Activated naive CD4-positive, alpha-beta T cell treated with anti-CD3 and anti-CD28 coated beads, Interleukin-2, amount 50 U/mL, for 16 hours (primary cell): ENCODE measurements at places on chromosomes 4 and X.

DNA sequence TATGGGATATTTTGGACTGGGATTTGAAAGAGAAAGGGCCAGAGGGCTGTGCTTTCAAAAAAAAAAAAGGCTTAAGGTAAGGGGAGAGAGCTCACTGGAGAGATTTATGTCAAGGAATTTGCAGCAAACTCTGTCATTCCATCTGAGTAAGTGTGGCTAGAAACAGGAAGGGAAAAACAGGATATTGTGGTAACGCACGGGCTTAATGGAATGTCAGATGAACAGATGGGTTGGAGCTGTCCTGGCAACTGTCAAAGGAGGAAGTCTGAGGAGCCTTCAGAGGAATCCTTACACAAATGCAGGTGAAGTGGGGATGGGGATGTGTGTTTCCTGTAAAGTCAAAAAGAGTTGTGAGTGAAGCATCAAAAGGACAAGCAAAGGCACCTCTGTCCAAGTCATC is 15.1 kb upstream of the NKX3-2 start:
- DNase-seq: no peak

DNA sequence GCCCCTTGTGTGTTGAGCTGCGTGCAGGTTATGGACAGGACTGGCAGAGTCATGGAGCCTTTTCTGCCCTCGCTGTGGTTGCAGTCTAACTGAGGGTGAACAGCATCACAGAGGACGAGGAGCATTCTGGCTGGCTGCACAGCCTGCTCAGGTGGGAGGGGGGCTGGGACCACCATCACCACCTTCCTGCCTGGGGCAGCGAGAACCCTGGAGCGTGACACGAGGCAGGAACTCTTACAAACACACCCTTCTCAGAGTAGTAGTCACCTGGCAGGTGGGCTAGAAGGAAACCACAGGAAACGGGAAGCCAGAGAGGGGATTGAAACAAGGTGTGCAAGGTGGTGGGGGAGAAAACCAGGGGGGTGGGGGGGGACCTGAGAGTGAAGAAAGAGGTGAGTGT is 25.6 kb downstream of the TKTL1 start:
- DNase-seq: no peak

DNA sequence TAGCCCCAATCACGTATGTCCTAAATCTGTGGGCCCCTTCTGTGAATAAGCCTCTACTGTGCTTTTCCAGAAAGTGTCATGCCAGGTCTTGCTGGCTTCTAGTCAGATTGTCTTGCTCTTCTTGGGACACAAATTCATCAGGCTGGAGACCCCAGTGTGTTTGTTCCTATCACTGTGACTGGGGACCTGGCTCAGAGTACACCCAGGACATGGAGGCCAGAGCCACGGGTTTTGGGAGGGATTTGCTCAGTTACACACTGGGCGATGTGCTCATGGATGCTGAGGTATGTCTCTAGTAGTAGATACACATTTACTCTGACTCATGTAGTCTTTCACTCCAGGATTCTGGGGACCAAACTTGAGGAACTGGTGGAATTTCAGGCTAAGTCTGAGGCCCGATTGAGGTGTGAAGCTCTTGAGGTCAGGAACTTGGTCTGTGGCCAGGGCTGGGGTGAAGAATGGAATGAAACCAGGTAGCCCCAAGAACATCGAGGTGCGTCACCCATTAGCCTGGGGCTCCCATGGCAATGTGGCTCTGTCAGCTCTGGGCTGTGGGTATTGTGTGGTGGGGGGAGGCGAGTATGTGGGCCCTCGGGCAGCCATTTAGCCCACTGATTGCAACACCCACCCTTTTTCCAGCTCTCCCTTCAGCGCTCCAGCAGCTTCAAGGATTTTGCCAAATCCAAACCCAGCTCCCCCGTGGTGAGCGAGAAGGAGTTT is 7.7 kb downstream of the SASH3 start:
- no peak for DNase-seq

DNA sequence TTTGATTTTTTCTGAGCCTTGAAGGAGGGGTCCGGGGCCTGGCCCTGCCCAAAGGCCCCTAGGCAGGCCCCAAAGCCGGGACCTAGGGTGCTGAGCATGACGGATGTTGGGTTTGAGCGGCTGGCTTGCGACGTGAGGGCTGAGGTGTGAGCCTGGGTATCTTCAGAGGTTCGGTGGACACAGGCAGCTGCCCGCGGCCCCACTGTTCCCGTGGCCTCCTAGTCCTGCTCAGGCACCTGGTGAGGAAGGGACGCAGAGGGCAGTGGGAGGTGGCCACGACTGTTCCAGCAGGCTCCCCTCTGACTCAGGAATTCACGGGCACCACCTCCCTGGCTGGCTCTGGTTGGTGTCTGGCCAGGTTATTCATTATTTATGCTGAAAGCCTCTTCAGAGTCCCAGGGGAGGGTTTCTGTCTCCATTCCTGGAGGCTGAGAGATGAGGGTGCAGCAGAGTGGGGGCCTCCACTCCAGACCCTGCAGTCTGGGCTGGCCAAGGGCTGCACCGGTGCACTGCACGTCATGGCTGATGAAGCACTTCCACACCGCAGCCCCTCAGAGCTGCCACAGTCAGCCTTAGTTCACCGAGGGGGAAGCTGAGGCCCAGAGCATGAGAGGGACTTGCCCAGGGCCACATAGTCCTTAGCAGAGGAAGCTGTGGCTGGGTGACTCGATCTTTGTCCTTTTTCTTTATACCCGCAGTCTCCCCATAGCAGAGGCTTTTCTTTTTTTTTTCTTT is 2.2 kb downstream of the MSANTD1 start:
- DNase-seq: peak; percentile 7

DNA sequence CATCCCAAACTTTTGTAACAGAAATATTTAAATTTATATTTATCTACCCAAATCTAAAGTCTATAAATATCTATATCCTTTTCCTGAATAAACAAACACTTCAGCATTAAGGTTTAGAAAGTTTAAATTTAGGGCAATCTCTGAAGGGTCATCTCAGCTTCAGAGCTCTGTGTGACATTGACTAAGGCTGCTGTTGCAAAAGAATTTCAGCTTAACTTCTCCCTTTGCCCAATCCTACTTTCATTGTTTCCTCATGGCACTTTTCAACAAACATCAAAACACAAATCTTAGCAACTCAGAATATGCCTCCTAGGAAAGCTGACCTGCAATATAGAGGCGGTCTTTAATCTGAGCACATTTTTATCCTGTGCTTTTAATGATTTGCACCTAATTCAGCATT is 79.7 kb upstream of the BANK1 start:
- no peak for DNase-seq

GRCh38 chrX:97844943-97845342 is 961.2 kb downstream of the RPA4 start:
- no peak for DNase-seq

GRCh38 chr4:174147863-174148262 is 135.6 kb downstream of the FBXO8 start:
- no peak for DNase-seq

GRCh38 chr4:692771-693554 is 4.0 kb upstream of the SLC49A3 start:
- no peak for DNase-seq

DNA sequence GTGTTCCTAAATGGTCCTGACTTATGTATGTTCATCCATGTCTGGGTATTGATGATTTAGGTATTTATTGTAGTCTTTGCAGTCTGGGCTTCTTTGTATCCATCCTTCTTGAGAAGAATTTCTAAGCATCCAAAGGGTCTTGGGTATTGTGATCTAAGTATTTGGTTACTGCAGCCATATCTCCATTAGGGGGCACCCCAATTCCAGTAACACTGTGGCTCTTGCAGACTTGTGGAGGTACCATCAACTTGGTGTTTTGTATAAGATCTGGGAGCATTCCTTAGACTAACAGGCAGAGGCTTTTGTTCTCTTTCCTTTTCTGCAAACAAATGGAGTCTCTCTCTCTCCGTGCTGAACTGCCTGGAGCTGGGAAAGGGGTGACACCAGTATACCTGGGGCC is 113.7 kb upstream of the NEXMIF start:
- DNase-seq: peak; percentile 10

- DNase-seq: no peak
Observed at GRCh38 chr4:13298655-13299054, 185.5 kb downstream of the RAB28 start.

DNA sequence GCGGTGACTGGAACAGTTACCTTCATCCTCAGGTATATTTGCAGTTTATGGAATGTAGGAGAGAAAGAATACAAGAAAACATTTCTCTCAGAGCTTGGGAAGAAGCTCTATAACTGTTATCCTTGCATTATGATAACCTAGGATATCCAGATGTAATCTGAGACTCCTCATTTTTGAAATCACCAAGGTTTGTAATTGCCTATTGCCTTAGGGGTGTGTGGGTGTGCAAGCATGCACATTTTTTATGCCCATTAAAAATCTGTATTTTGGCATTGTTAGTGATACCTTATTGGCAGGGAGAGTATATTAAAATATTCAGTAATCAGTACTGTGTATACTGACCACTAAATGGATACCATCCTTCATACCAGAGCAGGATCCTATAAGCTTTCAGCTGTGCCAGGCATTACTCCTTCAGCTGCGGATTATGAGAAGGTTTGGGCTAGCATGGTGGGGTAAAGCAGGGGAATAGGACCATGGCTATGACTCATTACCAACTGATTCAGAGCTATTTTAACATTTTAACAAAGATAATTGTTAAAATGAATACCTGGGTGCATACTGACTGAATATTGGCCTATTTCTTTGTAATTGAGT is 8.3 kb downstream of the SEC24B start:
- DNase-seq: no peak

- DNase-seq: no peak
Observed at GRCh38 chr4:43337707-43338106, 445.2 kb downstream of the GRXCR1 start.

GRCh38 chr4:140374130-140374477 is 658 bp downstream of the SCOC start:
- DNase-seq: no peak

DNA sequence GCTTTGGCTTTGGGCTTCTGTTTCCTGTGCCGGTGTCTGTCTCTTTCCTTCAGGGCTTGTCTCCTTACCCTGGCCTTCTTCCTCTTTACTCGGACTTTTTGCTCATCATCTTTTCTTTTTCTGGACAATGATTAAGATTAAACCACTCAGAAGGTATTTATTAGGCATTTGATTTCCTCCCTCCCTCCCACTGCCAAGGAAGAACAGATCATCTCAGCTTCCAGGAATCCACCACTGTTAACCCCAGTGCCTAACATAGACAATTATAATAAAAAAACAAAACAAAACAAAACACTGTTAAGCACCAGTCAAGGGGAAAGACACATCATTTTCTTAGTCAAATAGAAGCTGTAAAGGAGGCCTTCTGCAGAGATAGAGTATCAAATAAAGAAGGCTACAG is 16.6 kb downstream of the PGRMC1 start:
- DNase-seq: no peak

DNA sequence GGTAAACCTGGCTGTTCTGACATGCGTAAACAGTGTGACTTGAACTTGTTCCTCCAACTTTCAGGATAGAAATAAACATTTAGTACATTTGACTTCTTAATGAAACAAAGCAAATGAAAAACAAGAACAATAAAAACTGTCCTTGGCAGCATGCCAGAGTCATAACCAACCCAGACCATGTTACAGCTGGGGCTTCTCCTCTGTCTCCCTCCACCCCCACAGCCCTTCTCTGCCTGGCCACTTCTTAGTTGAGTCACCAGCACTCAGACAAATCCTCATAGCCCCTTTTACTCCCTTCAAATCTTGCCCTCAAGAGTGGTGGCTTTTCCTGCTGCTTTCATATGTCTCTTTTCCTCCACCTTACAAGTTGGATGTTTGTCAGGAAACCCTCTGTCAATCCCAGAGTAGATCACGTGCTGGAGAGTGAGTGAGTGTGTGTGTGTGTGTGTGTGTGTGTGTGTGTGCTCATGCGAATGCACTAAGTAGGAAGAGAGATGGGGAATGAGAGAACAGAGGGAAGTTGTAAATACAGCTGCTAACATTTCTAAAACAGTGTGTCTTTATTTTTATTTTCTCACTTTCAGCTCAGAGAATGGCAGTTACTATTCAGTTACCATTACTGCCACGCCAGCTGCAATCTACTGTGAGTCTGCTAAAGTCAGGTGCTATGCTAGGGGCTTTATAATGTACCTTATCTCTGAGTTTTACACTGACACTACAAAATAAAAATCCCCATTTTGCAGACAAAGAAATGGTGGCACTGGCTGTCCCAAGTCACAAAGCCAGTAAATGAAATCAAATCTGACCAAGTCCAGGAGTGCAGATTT is 15.0 kb downstream of the SCARB2 start:
- peak; percentile 31 for DNase-seq

DNA sequence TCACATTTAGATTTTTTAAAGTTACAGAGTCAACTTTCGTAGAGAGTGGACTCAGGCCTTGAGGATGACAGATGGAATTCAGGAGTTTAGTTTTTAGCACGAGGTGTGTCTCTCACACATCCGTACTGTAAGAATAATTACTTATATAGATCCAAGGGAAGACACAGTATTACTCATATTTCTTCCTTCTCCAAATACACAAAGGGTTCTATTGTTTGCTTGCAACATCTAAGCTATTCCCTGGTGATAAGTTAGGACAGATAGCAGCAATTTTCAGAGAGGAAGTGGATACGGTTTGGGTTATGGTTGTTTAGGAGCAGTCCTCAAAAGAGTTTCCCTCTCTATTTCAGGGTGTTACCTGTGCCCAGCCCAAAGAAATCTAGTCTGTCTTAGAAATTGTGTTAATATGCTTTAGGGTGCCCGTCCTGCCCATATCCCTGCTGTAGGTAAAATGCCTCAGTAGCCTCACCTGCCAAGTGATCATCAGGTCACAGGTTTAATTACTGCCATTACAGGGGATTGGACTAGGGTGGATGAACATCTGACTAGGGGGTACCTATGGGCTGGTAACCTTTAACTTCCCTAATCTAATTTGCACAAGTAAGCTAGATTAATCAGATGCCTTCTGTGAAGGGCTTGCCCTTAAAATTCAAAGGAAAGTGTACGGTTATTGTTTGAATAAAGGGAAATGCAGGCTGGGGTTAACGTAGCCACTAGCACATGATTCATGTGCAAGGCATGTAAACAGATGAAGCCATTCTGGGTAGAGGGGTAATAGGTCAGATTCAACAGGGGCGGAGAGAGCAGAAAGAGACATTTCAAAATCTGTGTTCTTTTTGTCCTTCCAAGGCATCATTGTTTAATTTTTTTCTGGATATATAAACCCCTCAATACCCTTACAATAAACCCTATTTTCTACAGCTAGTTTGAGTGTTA is 8.7 kb upstream of the PPP3CA start:
- no peak for DNase-seq

GRCh38 chr4:633406-633805 is 8.0 kb downstream of the PDE6B start:
- no peak for DNase-seq

DNA sequence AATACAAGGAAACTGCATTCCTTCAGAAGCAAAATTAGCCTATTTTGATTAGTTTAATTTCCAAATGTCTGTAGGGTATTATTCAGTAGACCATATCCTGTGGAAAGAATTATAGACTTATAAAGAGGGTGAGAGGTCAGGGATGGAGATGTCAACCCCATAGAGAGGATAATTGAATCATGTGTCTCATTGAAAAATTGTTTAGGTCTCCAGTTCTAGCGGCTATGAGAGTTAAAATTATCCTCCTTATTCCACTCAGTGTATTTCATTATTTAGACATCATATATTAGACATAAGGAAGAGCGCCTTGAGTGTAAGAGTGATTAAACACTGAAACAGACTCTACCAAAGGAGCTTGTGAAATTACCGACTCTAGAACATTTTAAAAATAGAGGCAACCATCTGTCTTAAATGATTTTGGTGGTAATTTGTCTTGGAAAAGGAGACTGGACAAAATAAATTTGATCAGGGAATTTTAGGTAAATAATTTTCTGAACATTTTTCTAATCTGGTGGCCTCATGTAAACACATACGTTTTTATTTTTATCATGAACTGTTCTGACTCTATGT is 654.4 kb upstream of the TENM3 start:
- DNase-seq: no peak
